ENCODE measurements at places on chromosomes 3 and 15.

- DNase-seq: no peak
Observed at GRCh38 chr3:28739647-28740046, 391.0 kb upstream of the AZI2 start.

DNA sequence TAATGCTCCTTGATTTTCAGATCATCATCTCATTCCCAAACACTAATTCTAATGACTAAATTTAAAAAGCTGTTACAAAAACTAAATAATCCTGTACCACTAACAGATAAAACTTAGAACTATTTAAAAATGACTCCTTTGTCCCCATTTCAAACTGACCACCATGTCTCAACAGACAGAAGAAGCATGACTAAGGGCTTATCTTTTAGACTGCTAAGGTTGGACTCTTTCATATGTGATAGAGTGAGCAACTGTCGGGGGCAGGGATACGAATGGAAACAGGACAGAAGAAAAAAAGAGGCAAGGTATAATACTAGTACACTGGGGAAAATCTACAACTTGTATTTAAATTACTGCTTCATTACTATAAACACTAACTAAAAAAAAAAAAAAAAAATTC, 23.3 kb downstream of the SNX4 start:
- DNase-seq: no peak

GRCh38 chr3:142706321-142707127, 17.3 kb upstream of the TRPC1 start:
- DNase-seq: no peak

DNA sequence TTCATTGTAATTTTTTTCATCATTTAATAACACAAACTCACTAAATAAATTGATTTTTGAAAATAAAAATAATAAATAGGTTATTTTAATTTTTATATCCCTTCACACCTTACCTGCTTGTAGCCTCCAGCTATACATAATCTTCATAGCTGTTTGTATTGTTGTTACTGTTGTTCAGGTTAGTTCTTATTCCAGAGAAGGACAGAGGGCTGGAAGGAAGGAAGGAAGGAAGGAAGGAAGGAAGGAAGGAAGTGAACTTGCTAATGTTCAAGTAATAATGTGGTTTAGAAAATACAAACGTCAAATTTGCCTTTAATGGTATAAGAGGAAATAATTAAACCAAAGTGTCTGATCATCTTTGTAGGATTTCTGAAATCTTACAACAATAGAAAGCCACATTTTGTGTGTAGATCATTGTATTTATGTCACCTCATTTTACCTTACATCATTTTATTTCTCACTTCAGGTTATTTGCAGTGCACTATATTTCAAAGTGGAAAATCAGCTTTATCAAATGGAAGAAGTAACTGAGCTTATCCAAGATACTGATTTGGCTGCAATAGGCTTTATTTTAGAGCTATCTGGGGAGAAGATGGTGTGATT, 660.0 kb upstream of the CCDC54 start:
- DNase-seq: no peak

DNA sequence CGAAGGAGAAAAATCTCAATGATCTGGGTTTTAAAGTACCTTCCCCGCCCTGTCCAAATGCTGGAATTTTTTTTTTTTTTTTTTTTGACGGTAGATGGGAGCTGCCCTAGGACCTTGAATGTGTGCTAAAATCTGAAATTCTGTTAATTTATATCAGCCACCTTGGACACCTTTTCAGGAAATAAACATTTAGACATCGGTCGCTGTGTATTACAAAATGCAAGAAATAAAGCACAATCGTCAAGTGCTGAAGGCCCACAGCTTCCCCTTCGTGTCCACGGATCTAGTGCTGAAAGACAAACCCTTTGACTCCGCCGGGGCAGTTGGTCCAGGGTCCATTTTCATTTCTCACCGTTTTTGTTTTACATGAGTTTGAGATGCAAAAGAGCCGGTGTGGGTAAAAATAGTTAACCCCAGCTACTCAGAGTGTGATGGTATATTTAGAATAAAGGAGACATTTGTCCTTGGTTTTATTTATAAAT, 90.2 kb upstream of the CHD2 start:
- no peak for DNase-seq

- no peak for DNase-seq
Observed at GRCh38 chr3:60746043-60746638, 505.1 kb downstream of the FHIT start.

DNA sequence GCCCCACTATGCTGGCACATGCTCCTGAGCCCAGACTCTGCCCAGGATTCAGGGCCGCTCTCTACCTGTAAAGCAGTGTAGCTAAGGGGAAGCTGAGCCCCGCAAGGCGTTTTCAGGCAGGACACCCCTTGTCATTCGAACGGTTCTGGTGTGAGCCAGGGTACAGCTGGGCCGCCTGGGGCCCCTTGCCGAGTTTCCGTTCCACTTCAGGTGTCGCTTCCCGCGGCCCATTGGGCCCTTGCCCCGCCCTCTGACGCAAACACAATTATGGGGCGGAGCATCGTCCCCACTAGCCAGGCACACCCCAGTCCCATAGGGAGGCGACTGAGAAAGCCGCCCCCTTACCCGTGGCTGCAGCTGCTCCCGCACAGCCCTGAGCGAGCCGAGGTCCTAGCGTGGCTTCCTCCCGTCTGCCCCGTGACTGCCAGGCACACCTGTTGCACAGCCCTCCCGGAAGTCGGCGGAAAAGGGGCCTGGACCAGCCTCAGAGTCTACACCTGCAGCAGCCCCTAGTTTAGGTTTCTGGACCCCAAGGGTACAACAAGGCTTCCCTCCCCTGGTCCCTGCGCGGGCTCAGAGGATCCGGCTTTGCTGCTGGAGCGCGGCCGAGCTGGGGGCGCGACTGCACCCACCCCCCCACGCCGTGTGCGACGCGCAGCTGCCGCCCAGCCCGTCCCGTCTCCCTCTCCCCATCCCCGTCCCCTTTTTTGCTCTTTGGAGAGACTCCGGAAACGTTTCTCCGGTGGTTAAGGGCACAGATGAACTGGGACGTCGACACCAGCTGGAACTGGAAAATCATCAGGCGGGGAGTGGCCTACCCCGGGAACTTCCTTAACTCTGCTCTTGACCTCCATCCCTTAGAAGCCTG, at the start of gene PLSCR2:
Gene PLSCR2 (minus strand): TSS at position 412 of the 868 bp plus-strand sequence. CDS start 9,657 bp downstream, outside the sequence.
- DNase-seq: no peak

- no peak for DNase-seq
Observed at GRCh38 chr3:14297784-14298236, 104.6 kb upstream of the SLC6A6 start.

- DNase-seq: no peak
Observed at GRCh38 chr3:169382309-169382708, 281.2 kb downstream of the MECOM start.

DNA sequence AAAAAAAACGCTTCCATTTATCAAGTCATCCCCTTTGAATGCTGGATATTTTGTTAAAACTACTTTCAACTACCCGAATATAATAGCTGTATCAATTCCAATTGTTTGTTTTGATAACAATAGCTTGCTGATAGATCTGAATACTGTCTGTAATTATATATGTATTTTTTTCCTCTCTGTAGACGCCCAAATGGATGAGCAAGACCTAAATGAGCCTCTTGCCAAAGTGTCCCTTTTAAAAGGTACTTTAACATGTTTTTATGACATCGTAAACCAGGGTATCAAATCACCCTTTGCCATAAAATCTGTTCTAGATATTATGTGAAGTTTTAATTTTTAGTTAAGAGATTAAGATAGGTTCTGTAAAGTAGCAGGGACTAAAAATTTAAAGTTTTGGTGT, 111.5 kb upstream of the FLNB start:
- peak; percentile 29 for DNase-seq

- DNase-seq: no peak
Observed at GRCh38 chr15:48765022-48765421, 45.8 kb downstream of the CEP152 start.

DNA sequence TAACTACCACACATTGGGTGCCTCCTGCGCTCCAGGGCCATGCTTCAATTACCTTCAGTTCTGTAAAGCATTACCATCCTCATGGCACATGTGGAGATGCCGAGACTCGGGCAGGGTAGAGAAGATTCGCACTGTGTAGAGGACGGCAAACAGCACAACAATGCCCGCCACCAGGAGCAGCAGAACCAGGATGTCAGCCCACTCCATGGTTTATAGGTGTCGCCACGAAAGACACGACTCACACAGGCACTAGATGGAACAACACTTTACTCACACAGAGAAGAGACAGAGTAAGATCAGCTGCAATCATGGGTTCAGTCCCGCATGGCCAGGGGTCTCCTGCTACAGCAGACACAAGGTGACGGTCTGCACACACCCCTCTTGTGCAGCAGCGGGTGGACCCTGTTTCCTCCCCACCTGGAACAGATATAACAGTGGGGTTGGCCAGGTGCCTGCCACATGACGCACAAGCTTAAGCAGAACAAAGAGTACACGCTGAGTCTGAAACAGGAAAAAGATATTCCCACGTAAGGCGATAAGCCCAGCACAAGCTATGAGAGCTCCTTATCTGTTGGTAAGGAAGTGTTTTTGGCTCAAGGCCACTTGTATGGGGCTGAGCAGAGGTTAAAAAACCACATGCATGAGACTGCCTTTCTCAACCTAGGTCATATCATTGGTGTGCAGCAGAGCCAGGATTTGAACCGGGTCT, 2.5 kb upstream of the TBC1D21 start:
- no peak for DNase-seq

- no peak for DNase-seq
Observed at GRCh38 chr3:117512975-117513374, 803.4 kb downstream of the TUSC7 start.

GRCh38 chr15:58492661-58493397, 61.0 kb downstream of the LIPC start:
- no peak for DNase-seq

DNA sequence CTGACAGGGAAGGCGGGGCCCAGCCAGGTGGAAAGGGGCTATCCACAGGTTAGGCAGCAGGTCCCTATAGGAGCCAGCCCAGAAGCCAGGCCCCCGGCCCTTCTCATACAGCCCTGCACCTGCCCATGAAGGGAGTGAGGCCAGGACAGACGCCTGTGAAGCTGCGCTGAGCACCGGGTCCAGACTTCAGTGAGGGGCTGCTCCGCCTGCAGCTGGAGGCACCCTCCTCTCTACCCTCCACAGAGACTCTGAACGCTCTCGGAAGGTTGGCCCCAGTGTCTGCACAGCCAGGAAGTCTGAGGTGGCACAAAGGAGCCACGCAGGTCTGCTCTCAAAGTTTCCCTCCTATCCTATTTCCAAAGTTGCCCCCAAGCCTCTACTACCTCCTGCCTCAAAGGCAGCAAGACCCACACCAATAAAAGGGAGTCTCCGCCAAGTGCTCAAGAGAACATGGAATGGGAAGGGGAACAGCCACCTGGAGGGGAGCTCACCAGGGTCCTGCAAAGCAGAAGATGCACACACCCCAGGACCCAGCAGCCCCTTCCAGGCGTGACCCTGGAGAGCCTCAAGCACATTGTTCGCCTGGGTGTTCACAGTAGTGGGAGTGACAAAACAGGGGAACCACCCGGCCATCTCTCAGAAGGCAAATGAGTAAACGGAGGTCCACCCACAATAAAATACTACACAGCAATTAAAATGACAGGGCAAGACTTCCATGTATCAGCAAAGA, 19.5 kb downstream of the XXYLT1 start:
- no peak for DNase-seq

- no peak for DNase-seq
Observed at GRCh38 chr15:63233667-63234423, 43.6 kb upstream of the APH1B start.

DNA sequence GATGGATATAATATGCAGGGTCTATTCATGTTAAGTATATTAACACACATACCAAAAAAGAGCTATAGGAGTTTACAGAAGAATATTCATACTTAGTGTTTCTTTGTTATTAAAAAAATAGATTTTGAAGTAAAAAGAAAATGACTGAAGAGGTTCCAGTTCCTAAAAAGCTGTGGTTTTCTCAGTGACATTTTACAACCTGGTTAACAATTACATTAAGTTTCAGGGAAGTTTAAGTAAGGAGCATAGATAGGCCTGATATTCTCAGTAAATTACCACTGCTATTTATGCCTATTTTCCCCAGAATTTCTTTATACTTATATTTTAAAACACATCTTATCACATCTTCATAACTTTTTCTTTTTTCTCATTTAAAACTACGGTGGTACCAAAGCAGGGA, 43.6 kb upstream of the SPTSSB start:
- DNase-seq: no peak

DNA sequence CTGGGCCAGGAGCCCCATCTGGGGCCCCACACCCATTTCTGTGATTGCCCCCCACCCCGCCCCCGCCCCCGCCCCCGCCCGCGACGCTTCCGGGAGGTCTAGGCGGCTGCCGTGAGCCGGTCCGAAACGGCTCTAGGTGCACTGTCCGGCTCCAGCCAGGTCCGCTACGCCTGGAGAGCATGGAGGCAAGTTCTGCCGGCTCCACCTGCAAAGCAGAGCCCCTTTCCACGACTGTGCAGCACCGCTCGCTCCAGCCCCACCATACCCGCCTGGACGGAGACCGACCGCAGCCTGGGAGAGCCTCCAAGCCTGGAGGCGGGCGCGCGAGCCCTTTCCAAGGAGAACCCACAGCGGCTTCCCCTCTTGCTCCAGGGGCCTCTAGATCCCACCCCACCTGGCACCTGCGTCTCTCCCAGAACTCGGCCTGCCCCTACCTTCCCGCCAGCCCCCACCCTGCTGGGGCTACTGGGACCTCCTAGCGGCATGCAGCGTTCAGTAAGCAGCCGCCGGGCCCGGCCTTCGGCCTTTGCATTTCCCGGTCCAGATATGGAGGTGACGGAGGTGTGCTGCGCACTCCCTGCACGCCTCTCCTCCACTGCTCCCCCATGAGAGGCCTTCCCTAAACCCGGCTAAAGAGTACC, 66.2 kb downstream of the KLF13 start:
- DNase-seq: no peak

- no peak for DNase-seq
Observed at GRCh38 chr15:79051029-79051428, 39.6 kb downstream of the RASGRF1 start.

DNA sequence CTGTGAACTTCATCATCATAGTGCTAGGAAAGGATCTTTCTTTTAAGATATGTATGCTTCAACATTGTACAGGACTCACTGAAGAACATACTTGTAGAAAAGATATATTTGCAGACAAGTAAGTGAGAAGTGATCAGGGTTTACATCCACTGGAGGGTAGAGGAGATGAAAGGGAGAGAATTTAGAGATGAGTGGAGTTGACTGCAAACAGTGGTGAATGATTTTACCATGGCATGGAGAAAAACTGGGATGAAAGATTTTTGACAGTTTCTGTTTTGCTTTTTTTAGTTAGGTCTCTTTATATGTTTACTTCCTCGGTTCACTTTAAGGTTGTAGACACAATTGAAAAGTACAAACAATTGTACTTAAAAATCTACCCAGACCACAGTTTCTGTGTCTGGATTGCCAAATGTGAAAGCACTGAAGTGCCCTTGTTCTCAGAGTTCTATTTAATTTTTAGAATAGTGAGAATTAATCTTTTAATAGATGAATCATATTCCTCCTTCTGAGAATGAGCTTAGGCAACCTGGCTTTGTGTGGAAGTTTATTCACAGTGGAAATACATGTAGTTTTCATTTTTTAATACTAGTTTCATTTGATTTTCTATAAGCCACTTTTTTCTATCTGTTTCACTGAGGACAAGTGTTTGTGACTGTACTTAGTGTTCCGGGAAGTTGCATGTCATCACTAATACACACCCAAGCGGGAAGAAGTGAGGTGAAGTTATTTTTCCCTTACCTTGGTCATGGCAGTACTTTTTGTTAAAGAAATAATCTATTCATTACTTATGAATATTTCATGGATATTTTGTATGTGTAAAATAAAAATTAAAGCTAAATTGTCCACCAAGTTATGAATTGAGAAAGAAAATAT, 1.8 kb upstream of the GPR171 start:
- DNase-seq: no peak

- DNase-seq: no peak
Observed at GRCh38 chr15:68674975-68675374, 96.2 kb downstream of the CORO2B start.

GRCh38 chr15:78624651-78625590, 4.1 kb upstream of the CHRNA3 start:
- no peak for DNase-seq

Measured in LoVo (cell line).